ENCODE measurements at places on chromosomes 5 and 9.

DNA sequence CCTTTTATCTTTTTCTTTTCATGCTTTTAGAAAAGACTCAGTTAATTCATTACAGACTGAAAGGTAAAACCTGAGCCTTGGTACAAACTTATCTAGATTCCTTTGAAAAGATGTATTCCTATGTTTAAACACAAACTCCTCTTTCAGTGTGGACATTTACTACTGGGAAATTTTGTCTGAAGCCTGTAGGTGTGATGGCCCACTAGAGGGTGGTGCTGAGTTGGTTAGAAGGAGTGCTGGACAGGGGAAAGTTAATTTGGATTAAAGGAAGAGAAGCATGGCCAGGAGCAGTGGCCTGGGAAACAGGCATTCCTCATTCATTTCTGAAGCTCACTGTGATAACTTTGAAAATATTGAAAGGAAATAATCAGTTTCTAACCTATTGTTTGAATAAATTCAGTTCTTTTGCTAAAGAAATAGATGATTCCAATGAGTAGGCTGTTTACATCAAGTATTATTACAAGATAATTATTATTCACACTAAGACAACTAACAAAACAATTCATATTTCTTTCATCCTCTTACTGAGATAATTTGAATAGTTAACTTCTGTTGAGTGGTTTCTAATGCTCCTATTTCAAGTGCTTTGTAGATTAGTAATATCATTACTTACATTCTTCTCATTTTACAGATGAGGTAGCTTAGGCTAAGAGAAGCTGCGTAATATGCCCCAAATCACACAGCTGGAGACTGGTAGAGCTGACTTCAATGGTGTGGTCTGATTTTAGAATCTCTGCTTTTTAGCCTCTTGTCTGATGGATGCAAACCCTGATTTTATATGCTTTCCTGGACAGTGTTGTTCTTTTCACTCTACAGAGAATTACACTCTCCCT, 150.9 kb downstream of the ADGRV1 start:
- no peaks in the 10 kb centered on the region for H3K4me1 ChIP-seq
- no peak overlapping the region for H3K4me3 ChIP-seq
- peak; percentile 40 for DNase-seq
- H3K27me3 ChIP-seq: no peaks in the 10 kb centered on the region
- no peaks in the 10 kb centered on the region for H3K36me3 ChIP-seq

GRCh38 chr5:108541836-108542235, 159.9 kb upstream of the FBXL17 start:
- no peaks in the 10 kb centered on the region for H3K4me1 ChIP-seq
- no peaks in the 10 kb centered on the region for H3K27me3 ChIP-seq
- no peak overlapping the region for H3K4me3 ChIP-seq
- no peak for DNase-seq
- H3K36me3 ChIP-seq: no peaks in the 10 kb centered on the region
- no peak overlapping the region for H3K27ac ChIP-seq

DNA sequence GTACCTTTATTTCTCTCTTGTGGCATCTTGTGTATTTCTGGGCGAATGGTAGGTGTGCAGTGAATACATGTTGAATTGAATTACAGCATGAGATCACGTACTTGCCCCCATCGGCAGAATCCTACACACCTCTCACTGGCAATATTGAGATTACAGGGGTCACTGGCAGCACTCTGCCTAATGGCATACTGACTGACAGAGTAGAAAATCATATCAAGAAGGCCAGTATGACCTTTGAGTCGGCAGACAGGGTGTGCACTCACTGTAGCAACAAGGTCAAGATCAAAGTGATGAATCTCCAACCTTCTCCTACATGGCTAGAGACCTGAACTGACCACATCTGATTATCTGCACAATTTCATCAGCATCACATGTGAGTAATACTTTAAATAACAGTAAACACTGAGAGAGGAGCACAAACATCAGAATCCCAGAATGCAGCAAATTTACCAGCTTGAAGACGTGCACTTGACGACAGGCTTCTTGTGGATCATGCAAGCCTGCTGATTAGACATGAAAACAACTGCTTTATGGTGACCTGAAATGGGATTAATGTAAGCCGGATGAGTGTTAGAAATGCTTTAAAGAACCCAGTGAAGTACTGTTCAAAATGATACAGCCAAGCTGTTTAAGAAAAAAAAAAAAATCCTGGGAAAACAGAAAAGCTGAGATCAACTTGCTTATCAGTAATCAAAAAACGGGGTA, 267.1 kb upstream of the EFNA5 start:
- no peak for DNase-seq
- no peak overlapping the region for H3K4me3 ChIP-seq
- no peak overlapping the region for H3K27ac ChIP-seq

GRCh38 chr5:42810834-42811590, 680 bp downstream of the SELENOP start:
- no peak for DNase-seq
- H3K27ac ChIP-seq: no peak overlapping the region
- peak overlapping the region; percentile 18 for H3K4me3 ChIP-seq
- no peaks in the 10 kb centered on the region for H3K27me3 ChIP-seq
- no peaks in the 10 kb centered on the region for H3K36me3 ChIP-seq

GRCh38 chr5:96036301-96036700, 74.7 kb upstream of the ELL2 start:
- DNase-seq: no peak
- H3K27me3 ChIP-seq: no peaks in the 10 kb centered on the region
- H3K36me3 ChIP-seq: no peaks in the 10 kb centered on the region
- no peak overlapping the region for H3K4me3 ChIP-seq
- no peaks in the 10 kb centered on the region for H3K4me1 ChIP-seq

DNA sequence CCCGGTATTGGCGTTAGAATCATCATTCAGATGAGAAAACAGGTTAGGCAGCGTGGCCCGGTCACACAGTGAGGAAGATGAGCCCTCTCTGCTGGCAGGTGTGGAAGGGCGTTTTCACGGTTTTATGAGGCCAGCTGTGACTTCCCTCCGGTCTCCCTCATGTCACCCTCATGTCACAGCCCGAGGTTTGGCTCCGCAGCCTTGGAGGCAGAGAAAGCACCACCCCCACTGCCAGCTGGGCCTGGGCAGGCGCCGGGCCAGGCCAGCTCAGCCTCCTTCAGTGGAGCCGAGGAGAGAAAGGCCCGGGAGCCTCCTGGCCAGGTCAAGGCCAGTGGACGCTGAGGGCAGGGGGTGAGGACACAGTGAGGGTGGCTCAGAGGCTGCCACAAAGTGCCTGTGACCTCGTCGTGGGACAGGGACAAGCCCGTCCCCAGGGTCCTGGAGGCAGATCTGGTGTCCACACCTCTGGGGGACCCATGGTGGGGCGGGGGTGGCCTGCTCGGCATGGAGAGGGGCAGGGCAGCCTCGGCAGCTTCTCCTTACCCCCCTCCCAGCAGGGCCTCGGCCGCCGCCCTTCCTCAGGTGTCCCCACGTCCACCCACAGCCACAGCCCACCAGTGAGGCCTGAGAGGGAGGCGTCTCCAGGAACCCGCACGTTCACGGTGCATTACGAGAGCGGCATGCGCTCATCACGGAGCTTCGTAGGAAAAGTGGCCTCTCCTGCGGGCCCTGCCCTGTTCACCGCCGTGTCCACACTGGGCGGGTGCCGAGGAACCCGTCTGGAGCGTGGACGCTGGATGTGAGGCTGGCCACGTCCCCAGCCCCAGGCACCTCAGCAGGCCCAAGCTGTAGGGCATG, 32.2 kb downstream of the EXD3 start:
- H3K4me1 ChIP-seq: no peaks in the 10 kb centered on the region
- no peak overlapping the region for H3K27ac ChIP-seq
- no peaks in the 10 kb centered on the region for H3K36me3 ChIP-seq
- DNase-seq: no peak
- no peak overlapping the region for H3K4me3 ChIP-seq

DNA sequence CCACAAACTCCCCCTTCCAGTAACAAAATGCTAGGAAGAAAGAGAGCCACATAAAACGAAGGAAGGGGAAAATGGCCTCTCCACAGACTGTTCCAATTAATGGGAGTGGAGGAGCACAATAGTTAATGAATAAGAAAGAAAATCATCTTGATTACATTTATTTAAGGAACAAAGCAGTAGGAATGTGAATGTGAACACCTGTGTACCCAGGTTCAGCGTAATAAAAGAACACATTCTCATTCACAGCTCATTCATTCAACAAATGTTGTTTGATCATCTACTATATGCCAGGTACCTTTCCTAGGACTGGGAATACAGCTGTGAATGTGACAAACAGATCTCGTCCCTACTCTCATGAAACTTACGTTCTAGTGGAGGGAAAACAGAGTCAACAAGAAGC, 35.7 kb downstream of the SIL1 start:
- DNase-seq: no peak
- H3K4me3 ChIP-seq: no peak overlapping the region

DNA sequence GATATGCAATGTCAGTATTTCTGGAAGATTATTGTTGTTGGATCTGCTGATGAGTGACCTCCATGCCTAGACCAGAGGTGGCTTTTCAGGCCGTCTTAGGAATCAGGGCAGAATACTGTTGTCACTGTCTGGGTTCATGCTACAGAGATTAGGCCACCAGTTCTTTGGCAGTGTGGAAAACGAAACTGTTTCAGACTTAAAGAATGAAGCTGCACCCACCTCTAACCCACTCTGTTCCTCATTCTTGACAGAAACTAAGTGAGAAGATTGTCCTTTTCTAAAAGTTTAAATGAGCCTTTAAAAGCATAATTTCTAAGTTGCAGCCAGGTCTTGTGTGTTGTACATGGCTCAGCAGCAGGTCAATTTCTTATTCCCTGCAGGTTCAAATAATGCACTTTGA, 444.3 kb downstream of the ENC1 start:
- no peaks in the 10 kb centered on the region for H3K36me3 ChIP-seq
- no peak for DNase-seq
- no peak overlapping the region for H3K27ac ChIP-seq
- no peaks in the 10 kb centered on the region for H3K27me3 ChIP-seq
- no peak overlapping the region for H3K4me3 ChIP-seq

DNA sequence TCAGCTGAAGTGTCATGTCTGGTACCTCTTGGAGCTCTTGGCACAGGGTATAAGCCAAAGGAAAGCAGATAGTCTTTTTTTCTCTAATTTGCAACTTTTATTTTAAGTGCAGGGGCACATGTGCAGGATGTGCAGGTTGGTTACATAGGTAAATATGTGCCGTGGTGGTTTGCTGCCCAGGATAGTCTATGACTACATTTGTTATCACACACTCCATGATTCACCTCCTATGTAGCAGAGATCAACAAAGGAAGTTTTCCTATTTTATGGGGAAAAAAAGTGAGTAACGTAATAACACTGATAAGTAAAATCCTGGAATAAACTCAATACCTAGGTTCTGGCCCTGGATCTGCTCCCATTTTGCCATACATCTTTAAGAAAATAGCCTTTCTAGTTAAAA, 234.6 kb downstream of the CAAP1 start:
- H3K36me3 ChIP-seq: no peaks in the 10 kb centered on the region
- no peak overlapping the region for H3K4me3 ChIP-seq
- DNase-seq: no peak
- H3K4me1 ChIP-seq: no peaks in the 10 kb centered on the region
- H3K27me3 ChIP-seq: 0 out of 2 replicates have a peak, but pooled peaks cover 5% of the 10 kb centered on the region

DNA sequence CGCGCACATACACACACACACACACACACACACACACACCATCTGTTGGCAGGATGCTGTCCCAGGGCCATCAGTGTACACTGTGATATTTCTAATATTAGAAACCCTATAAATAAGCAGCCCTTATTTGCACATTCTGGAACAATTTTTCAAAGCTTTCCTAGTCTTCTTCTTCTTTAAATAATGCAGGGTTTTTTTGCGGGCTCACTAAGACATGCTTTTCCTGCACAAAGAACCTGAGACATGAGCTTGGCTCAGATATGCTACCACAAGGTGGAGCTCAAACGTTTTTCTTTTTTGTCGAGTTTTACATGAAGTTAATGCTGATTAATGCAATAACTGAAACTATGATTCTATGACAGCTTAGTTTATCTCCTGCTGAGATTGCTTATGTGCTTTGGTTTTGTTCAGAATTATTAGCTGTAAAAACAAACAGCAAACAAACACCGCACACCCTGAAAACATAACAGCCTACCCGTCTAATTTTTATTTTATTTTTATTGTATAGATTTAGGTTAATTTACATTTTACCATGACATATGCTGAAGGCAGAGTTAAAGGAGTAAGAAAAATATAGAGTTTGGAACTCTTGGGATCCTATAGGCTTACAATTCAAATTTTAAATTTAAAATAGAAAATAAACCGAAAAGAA, 95.8 kb downstream of the ALDH1A1 start:
- peaks cover 21% of the 10 kb centered on the region for H3K4me1 ChIP-seq
- H3K4me3 ChIP-seq: no peak overlapping the region
- H3K27ac ChIP-seq: no peak overlapping the region
- H3K36me3 ChIP-seq: no peaks in the 10 kb centered on the region

DNA sequence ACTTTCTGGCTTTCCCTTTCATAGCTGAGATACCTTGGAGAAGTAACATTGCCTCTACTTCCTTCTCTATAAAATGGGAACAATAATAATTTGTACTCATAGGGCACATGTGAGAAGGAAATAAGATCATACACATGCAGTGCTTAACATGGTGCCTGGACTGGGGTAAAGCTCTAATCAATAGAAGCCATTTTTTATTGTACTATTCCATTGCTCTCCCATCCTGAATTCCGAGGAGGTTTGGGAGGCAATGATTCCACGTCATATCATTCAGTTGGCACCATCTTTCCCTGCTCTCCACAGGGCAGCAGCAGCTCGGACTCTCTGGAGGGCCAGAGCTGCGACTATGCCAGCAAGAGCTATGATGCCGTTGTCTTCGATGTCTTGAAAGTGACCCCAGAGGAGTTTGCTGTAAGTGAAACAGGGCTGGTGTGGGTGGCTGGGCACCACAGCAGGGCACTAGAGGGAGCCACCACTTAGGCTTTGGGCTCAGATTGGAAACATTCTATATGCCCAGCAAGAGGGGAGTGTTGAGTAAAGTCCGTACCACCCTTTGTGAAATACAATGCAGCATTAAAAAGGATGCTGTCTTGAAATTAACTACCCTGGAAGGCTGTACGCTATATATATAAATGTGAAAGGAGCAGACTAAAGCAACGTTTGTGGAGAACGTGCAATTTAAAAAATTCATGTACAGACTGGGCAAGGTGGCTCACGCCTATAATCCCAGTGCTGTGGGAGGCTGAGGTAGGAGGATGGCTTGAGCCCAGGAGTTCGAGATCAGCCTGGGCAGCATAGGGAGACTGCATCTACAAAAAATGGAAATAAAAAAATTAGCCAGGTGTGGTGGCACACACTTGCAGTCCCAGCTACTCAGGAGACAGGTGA, 51.2 kb downstream of the RALGPS1 start:
- no peak overlapping the region for H3K27ac ChIP-seq
- no peaks in the 10 kb centered on the region for H3K36me3 ChIP-seq
- peak; percentile 38 for DNase-seq
- H3K27me3 ChIP-seq: no peaks in the 10 kb centered on the region
- H3K4me3 ChIP-seq: no peak overlapping the region

GRCh38 chr9:32572900-32573523, at the start of gene NDUFB6:
NDUFB6 (minus strand) TSS chr9:32573159; CDS start chr9:32573060, 99 bp downstream.
- no peaks in the 10 kb centered on the region for H3K27me3 ChIP-seq
- H3K36me3 ChIP-seq: peaks cover 6% of the 10 kb centered on the region
- peak within 1 kb of the TSS; percentile 86 for H3K4me3 ChIP-seq
- peak; percentile 93 for DNase-seq
- peak within 1 kb of the TSS; percentile 80 for H3K27ac ChIP-seq

GRCh38 chr9:123481209-123481865, 125.3 kb downstream of the CRB2 start:
- no peaks in the 10 kb centered on the region for H3K27me3 ChIP-seq
- no peak overlapping the region for H3K27ac ChIP-seq
- H3K4me3 ChIP-seq: no peak overlapping the region
- DNase-seq: no peak
